Left hindlimb (tissue), 1 donor: ENCODE measurements at places on chromosomes 6 and 20.

- no peak for DNase-seq
Observed at GRCh38 chr6:102026649-102027048, 633.1 kb downstream of the GRIK2 start.

- DNase-seq, result no peak
Observed at GRCh38 chr6:31723245-31723979, at the start of gene MPIG6B. Gene MPIG6B, plus strand, starts transcription at chr6:31723373. Its CDS starts 11 bp downstream, at chr6:31723384.

DNA sequence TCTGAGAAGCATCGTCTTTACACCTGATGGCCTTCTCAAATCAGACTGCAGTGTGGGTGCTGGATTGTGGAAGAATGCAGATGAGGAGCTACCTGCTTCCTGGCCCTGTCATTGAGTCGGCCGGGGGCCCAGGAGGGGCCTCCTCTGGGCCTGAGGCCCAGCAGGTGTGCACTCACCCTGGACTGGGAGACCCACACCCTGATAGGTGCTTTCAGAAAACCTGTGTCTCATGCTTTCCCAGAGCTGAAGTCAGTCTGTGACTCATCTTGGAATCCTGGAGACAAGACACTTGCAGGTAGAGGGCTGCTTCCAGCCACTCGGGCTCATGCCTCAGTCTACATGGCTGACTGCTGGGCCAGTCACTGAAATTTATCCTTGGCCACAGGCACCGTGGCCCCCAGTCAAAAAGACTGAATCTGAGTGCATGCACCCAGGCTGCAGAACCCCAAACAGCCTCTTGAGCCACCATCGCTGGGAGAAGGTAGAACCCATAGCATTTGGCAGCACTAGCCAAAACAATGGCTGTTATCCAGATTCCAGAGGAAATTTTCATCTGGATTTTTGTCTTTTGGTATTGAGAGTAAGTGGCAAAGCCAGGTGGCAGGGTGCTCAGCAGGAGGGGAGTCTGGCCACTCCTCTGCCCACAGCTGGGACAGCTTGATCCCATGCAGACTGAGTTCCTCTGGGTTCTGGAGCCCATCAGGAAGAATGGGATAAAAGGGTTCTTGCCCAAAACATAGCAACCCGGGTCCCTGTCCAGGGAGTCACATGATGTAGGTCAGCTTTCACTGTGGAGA, 182.0 kb upstream of the CST7 start:
- peak; percentile 18 for DNase-seq

GRCh38 chr6:77786935-77787629, 134.2 kb downstream of the MEI4 start:
- no peak for DNase-seq

GRCh38 chr20:57843941-57844625, 134.3 kb upstream of the PMEPA1 start:
- DNase-seq, result no peak
